RPMI8226 (cell line): ENCODE measurements at places on chromosomes 11 and 22.

DNA sequence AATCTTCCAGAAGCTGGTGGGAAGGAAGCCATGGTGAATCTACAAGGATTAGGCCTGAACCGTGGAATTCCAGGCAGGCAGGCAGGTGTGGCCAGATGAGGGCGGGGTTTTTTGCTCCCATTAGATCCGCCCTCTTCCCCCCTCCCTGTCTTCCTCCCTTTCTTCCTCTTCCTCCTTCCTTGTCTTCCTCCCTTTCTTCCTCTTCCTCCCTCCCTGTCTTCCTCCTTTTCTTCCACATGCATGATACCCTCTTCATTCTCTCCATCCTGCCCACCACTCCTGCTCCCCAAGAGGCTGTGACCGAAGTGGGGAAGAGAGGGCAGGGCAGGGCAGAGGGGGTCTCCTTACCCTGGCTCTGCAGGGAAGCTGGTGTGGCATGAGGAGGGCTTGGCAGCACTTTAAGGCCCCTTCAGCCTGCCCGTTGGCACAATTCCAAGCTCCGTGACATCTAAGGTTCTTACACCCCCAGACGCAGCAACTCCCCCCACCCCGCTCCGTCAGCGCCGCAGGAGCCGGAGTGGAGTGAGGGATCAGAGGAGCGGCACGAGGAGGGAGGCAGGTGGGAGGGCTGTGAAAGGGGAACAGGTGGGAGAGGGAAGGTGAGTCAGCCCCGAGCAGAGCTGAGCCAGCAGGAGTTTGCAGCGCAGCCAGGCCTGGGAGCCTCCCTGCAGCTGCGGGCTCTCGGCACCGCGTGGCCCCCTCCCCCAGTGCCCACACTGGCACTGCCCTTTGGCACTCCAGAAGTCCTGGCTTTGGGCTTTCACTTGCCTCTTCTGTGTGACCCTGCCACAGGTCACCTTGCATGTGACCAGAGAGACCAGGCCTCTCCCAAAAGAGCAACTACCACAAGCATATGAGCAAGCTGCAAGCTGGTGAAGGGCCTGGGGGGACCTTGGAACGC, 32.1 kb downstream of the KCNJ4 start:
- peak; percentile 95 for DNase-seq

DNA sequence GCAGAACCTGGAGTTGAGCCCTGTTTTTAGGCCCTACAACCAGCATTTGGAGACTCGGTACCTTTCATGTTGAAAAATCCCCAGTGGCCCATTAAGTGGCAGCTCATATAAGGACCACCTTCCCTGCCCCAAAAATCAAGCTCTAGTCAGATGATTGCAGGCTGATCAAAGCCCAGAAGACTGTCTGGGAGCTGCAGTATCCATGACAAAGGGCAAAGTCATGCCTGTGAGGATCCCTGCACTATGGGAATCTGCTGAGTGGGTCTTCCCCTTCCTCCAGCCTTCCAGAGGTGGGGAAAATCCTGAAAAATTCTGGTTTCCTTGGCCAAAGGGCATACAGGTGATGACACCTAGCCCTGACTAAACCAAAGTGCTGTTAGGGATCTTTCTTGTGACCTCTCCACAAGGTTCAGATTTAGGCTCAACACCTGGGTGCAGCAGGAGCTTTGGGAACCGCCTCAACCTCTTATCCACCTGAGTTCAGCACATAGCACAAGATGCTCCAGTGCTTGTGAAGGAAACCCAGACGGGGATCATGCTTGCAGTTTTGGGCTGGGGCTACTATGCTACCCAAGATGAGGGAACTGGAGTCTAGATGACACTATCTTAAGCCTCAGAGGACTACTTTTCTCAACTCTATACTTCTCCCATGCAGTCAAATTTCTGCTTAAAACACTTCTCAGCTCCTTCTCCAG, 1.2 kb upstream of the TRIM3 start:
- no peak for DNase-seq

GRCh38 chr11:1502168-1502953, 15.8 kb upstream of the MOB2 start:
- no peak for DNase-seq

GRCh38 chr11:106082096-106082495, 4.6 kb downstream of the AASDHPPT start:
- no peak for DNase-seq

- DNase-seq = no peak
Measured at GRCh38 chr11:44236296-44236695, 73.6 kb downstream of the ALX4 start.

DNA sequence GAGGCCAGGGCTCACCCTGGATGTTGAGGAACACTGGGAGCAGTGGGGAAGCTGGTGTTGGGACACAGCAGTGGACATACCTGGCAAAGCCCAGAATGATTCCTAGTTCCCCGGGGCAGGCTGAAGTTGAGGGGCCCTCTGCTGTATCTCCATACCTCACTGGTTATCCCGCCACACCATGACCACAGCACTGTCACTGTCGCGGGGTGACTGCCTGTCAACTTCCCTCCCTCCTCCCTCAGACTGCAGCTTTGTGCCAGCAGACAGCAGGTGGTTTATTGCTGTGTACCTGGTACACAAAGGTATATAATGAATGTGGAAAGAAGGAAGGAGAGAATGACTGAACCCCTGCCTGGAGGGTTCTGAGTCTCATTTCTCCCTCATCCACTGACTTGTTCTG, 318.7 kb downstream of the TMEM135 start:
- peak; percentile 41 for DNase-seq

- DNase-seq = no peak
Measured at GRCh38 chr11:16784097-16784496, 45.6 kb downstream of the C11orf58 start.
